Omental fat pad (tissue), 4 donors: ENCODE measurements at places on chromosomes 12 and 14.

DNA sequence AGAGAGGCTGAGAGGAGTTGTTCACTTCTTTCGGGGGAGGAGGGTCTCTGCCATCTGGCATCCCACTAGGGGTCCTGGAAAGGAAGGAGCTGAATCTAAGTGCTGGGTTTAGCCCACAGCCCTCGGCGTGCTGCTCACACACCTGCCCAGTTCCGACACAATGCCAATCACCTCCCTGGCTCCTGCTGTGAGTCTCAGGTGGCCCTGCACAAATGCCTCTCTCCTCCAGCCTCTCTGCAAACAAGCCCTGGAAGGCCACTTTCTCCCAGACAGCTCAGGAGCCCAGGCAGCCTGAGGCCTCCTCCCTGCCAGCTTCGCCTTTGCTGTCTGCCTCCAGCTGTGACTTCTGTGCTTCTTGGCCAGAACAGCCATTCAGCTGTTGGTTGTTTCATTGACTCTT, 51.2 kb downstream of the SMIM41 start:
- DNase-seq = no peak

DNA sequence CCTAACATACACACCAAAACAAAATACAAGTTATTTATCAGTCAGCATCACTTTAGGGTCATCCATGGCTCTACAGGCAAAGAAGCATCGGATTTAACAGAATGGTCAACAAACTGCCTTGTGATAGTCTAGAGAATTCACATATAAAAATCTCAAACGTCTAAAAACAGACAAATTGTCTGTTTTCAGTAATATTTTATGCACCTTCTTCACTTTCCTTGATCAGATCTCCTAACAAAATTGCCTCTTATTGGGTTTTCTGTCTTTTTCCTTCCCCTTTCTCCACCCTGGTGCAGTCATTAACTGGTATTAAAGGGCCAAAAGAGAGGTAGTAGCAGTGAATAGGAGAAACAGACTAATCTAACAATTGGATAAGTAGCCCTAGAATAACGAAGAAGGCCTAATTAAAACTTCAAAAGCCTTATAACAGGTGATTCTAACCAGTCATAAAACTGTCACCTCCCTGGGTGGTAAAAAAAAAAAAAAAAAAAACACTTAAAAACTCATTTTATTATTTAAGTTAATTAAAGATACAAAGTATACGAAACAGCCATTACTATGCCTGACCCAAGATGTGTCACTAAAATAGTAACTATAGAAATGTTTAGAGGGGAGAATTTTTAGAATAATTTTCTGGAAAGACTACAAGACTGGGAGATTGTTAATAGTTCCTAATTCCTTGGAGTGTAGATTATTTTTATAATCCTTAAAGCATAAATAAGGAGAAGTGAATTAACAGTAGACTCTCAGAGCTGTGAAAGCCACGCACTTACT, 1.5 kb downstream of the KIF21A start:
- no peak for DNase-seq

DNA sequence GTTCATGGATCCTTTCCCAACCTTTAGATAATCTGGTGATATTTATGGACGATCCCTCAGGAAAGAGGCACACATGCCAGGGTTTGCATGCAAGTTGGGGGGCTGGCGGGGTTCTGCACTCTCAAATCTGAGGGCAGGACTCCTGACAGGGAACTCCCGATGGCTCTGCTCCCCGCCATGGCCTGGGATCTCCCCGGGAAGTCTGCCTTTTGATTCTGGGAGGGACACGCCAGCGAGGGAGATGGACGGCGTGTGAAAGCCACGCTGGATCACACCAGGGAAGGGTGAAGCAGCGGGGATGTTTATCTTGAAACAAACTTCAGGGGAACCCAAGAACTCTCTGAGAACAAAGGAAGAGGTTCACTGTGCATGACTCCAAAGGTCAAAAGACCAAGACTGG, 43.6 kb downstream of the LGMN start:
- no peak for DNase-seq

DNA sequence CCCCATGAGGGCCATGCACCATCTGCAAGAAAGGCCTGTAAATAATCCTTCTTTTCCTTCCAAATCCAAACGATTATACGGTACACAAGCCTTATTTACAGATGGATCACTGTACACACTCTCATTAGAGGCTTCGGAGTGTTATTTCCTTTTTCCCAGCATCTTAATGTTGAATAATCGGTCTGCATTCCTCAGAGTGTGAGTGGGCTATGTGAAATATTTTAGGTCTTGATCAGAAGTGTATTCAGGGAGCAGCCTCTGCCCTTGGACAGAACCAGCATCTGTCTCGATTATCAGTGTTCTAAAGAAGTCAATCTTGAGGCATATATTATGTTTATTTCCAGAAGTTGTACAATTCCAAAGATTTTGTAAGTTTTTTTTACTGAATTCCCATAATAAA, 340.6 kb downstream of the SEC23A start:
- DNase-seq = no peak

- DNase-seq = no peak
Observed at GRCh38 chr12:101490286-101490920, 15.3 kb downstream of the SPIC start.

GRCh38 chr12:85507456-85507855, 227.4 kb downstream of the ALX1 start:
- no peak for DNase-seq

DNA sequence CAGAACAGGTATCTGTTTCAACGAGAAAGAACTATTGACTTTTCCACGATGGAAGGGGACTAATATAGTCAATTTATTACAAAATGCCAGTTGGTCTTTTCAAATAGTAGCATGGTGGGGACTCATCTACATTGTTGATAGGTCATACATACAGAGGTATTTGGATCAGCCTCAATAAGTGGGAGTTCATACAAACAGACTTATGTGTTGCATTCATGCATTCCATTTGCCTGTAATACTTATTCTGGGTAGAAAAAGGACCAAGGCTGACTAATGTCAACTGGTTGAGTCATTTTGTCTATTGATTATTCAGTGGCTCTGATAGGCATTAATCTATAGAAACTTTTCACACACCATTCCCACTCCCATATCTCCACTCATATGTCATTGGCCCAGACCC, 41.5 kb upstream of the GLIPR1 start:
- no peak for DNase-seq

DNA sequence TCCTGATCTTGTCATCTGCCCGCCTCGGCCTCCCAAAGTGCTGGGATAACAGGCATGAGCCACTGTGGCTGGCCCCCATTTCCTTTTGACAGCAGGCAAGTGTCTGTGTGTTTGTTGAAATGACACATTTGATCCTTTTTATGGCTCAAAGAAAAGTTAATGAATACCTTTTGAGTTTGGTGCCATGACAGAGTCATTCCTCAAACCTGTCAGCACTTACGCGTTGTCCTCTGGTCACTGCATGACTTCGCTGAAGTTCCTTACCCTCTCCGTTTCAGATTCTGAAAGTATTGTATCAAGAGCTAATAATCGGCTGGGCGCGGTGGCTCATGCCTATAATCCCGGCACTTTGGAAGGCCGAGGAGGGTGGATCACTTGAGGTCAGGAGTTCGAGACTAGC, 32.4 kb downstream of the NEMF start:
- DNase-seq = no peak

DNA sequence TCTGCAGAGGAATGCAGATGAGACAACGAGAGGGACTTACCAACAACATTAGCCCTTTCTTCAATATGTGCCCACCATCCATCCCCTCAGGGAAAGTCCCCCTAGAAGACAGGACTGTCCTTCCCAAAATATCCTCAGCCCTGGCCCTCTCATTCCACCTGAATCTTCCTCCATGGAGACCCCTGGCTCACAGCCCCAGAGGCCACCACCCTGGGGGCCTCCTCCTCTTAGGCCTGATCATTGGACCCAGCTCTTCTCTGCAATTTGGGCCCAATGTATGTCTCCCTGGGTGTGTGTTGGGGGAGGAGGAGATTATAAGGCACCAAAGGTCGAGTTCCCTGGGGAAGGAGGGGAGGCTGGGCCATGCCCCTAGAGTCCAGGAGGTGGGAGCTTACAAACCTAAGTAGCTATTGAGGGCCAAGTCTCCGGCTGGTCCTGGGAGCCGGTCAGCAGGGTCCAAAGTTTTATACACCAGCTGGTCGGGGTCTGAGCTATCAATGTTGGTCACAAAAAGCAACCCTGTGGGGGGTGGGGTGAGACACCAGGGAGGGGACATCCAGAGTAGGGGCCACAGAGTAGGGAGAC, 8.1 kb downstream of the ITGA7 start:
- DNase-seq = no peak

GRCh38 chr14:66468778-66469367, 17.3 kb upstream of the CCDC196 start:
- no peak for DNase-seq

DNA sequence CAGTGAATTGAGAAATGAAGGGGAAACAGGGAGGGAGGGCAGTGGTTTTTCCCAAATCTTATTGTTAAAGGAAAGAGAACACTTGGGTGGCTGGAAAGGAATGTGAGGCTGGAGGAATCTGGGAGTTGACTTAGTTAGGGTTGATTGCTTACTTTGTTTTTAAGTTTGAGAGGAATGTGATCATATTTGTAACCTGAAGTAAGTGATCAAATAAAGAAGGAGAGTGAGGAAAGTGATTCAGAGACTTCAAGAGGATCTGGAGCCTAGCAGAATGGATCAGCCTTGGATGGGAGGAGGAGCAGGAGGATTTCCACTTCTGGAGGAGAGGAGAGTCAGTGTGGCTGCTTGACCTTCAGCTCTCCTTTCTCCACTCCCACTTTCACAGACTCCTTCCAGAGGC, 6.0 kb upstream of the LRP6 start:
- no peak for DNase-seq

- DNase-seq = no peak
Observed at GRCh38 chr12:127496255-127496654, 770.7 kb upstream of the TMEM132C start.

DNA sequence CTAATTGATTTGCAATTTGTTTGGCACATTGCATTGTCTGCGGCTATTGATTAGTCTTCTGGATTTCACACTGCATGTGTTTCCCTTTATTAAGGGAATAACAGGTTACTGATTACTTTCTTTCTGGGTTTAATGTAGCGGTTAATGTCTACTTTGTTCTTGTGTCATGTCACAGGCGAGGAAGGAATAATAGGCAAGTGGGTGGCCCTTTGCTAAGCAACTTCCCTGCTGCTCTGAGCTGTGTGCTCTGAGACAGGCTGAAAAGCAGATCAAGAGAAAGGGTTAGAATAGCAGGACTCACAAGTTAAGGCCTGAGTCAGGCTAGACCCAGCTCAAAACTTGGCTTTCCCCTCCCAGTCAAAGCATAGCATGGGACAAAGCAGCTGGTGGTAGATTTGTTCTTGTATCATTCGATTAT, 77.2 kb downstream of the NKX2-1 start:
- no peak for DNase-seq

GRCh38 chr12:18151036-18151435, 61.0 kb upstream of the RERGL start:
- no peak for DNase-seq

DNA sequence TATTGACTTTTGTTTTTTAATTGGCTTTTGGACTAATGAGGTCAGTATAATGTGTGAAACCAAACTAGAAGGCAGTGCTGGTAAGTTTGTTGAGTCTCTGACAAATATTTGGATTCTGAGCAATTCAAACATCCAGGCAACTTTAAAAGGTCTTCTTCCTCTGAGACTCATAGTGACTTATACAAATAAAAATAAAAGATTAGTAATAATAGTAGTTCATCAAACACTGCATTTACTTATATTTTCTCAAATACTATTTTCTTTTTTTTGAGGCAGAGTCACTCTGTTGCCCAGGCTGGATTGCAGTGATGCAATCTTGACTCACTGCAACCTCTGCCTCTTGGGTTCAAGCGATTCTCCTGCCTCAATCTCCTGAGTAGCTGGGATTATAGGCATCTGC, 337.9 kb downstream of the DAD1 start:
- no peak for DNase-seq

DNA sequence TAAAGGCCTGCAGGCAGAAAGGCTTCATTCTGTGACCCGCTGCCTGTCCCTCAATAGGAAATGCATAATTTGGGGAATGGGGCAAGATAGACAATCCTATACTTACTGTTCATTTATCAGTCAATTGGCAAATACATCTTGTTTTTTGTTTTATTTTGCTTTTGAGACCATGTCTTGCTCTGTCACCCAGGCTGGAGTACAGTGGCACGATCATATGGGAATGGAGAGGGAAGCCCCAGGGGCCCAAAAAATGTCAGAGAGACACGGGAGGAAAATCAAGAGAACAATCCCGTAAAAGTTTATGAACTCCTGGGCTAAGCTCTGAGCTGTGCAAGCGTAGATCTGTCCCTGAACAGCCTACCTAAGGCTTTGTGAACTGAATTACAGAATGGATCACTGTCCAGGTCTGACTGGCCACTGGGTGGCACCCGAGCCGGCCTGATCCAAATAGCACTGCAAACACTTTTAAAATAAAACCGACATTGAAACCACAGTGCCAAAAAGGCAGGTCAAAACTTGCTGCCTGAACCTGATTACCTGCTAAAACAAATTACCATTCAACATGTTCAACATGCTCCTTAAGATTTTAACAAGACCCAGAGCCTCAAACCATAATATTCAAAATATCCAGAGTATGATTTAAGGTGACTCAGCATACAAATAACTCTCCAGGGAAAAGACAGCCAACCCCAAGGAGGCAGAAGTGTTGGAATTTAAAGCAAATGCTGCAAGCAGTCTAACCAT, 11.8 kb downstream of the COPS7A start:
- DNase-seq = peak; percentile 29

- DNase-seq = no peak
Observed at GRCh38 chr14:99674776-99675381, 9.2 kb upstream of the CYP46A1 start.

DNA sequence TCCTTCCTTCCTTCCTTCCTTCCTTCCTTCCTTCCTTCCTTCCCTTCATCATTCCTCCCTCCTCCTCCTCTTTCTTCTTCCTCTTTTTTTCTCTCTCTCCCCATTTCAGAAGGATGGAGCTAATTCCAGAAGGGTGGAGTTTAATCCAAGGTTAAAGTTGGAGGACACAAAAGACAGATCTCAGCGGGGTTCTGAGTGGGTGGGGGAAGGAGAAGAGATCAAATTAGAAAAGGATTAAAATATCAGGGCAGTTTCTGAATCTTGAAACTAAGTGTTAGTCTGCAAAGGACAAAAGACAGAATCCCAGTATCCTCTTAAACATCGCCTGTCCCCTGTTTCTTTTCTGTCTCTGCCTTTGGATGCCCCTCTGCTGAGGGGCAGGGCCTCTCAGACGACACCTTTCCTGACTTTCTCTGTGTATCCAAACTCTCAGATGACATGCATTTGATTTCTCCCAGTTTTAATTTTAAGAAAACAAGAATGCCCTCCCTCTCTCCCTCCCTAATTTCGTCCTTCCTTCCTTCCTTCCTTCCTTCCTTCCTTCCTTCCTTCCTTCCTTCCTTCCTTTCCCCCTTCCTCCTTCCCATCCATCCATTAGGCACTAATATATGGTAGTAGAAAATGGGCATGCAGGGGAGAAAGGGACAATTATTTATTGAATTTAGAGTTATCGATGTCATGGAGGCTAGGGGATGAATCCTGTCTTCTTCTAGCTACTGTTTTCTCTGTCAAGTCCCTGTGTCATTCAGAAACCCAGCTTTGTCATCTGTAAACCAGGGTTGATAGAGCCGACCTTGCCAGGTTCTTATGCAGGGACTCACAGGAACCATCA, 269.1 kb downstream of the VRK1 start:
- DNase-seq = no peak

GRCh38 chr14:104373055-104373854, 206.3 kb upstream of the C14orf180 start:
- no peak for DNase-seq
